ENCODE measurements at places on chromosomes 4 and X.

DNA sequence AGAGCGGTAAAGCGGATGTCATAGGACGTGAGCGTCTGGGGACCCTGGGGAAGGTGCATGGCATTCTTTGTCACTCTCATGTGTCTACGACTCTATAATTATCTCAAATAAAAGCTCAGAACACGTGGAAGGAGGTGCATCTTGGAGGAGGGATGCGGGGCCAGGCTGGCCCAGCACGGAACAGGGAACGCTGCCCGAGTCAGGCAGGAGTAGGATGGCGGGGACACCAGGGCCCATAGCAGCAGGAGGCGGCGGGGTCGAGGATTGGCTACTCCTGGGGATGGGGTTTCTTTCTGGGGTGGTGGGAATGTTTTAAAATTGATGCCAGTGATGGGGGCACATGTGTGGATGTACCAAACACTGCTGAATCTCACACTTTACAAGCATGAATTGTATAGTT, 5.4 kb upstream of the HTRA3 start:
- no peak for DNase-seq

DNA sequence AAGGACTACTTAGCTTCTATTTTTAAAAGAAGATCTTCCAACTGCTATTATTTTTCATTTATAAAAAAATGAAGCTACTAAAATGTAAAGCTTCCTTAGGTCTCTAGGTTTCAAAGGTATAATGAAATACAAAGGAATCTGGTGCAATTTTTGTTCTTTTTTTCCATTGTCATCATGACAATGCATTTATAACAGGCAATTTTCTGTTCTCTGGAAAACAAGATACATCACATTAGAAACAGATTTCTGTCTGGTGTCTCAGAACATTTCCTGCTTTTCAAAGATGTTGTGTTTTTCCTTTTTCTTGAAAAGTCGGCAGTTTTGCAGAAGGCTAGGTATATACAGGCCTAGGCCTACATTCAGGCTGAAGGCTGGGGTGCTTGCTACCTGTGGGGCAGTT, 63.6 kb upstream of the ATP8A1 start:
- no peak for DNase-seq

GRCh38 chr4:55707507-55707906, 71.4 kb upstream of the NMU start:
- no peak for DNase-seq

DNA sequence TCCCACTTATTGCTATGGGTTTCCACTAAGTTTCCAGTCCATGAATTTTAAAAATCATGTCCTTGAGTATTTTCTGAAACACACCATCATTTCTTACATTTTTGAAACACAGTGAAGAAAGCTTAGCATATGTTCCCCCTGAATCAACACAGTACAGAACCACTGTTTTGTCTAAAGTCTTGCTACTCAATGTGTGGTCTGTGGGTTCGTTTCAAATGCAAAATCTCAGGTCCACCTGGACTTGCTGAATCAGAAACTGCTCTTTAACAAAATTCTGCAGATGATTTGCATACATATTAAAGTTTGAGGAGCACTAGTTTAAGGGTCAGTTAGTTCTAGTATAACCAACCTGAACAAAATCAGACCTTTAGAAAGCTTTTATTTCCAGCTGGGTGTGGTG, 60.4 kb downstream of the SUPT20HL2 start:
- DNase-seq, result no peak

GRCh38 chr4:100208459-100208858, 18.2 kb upstream of the DDIT4L start:
- DNase-seq, result no peak

DNA sequence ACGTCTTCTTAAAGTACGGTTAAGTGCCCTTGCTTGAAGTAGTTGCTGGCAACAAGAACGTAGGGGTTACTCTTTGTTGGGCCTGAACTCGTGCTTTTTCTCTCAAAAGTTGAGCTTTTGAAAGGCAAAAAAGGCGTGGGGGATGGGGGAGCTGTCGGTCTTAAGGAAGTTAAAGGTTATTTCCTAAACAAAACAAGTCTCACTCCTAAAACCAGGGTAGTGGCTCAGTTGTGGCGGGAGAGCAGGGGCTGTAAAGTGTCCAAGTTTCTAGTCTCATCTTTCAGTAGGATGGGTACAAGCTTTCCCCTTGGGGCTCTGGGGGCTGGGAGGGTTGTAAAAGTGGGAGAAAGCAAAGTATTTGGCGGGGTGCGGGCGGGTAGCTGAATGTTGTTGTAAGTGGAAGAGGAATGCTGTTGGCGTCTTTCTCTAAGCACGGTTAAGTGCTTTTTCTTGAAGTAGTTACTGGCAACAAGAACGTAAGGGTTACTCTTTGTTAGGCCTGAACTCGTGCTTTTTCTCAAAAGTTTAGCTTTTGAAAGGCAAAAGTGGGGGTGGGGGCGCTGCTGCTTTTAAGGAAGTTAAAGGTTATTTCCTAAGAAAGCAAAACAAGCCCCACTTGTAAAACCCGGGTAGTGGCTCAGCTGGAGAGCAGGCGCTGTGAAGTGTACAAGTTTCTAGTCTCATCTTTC, 904 bp upstream of the WDR1 start:
- DNase-seq, result no peak

GRCh38 chr4:151743128-151743854, 17.5 kb downstream of the GATB start:
- no peak for DNase-seq

GRCh38 chr4:24768604-24769003, 26.8 kb upstream of the SOD3 start:
- DNase-seq, result no peak

GRCh38 chrX:12297353-12297752, 159.1 kb downstream of the FRMPD4 start:
- no peak for DNase-seq

All from H9 (cell line).